ENCODE measurements at places on chromosomes 5 and 9.
A peak's percentile ranks its signal among the peaks of the same experiment; 100 is the strongest.

- DNase-seq = no peak
Measured at GRCh38 chr5:56479696-56480077, 246.6 kb upstream of the ANKRD55 start.

GRCh38 chr5:65209341-65209740 is 272.4 kb downstream of the ADAMTS6 start:
- DNase-seq = no peak

DNA sequence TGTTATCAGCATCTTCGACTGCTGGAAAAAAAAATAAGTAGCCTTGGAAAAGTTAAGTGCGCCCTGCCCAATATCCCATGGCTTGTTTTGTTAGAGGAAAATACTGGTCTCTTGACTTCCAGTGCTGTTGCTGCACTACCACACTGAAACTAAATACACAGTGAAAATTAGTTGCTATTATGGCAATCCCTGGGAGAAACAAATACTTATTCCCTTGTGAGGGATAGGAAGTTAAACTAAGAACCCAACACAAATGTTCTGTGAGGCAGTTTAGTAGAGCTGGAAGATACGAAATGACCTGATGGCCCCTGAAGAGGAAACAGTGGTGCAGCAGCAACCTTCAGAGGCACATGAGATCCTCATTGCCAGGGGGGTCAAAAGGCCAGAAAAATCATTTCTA is 164.0 kb downstream of the ARL15 start:
- DNase-seq = no peak

GRCh38 chr5:72138943-72139521 is 31.8 kb downstream of the MAP1B start:
- peak; percentile 0 for DNase-seq

GRCh38 chr5:176719113-176719739 is 71.9 kb downstream of the TSPAN17 start:
- DNase-seq = no peak

DNA sequence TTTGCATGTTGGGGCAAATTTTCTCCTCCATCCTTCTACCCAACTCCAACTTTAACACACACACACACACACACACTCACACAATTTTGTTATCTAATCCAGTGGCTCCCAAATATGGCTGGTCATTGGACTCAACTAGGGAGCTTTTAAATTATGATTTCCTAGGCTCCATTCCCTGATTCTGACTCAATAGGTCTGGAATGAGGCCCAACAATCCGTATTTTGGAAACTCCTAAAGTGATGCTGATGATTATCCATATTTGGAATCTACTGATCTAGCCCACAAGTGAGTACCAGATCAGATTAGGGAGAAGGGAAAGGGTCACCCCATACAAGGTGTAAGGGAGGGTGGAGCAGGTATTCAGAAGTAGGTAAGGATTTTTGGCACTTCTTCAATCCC is 309.7 kb downstream of the TLE1 start:
- DNase-seq = no peak

GRCh38 chr5:163548649-163549048 is 43.2 kb downstream of the MAT2B start:
- DNase-seq = no peak

DNA sequence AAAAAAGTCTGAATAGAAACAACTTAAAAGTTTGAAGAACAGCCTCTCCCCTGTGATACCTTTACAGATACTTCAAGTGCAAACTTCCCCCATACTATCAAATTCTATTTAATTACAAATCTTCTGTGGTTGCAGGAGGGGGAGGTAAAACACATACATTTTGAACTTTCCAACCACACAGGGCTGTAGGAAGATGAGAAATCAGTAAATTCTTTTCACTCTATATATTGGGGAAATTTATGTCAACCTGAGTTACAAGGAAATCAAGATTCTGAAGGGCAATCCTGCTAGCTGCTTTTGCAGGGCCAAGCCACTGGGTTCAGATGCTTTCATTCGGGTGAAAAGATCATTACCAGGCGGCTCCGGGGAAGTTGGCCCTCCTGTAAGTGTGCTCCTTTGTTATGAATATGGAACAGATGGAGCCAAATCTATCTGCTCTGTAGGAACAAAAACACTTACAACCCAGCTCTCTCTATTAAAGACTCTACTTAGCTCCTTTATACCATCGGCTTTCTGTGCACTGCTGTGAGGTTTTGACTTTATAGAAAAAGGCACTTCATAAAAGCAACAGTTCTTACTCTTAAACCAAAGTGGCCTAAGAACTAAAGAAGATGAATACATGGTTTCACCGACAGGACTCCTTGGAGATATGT is 269.1 kb downstream of the EFNA5 start:
- no peak for DNase-seq

GRCh38 chr5:172886974-172887501 is 53.0 kb downstream of the ERGIC1 start:
- DNase-seq = no peak

- DNase-seq = no peak
Measured at GRCh38 chr5:148729182-148729581, 74.9 kb upstream of the HTR4 start.

GRCh38 chr5:37039824-37040223 is 163.3 kb downstream of the NIPBL start:
- no peak for DNase-seq

DNA sequence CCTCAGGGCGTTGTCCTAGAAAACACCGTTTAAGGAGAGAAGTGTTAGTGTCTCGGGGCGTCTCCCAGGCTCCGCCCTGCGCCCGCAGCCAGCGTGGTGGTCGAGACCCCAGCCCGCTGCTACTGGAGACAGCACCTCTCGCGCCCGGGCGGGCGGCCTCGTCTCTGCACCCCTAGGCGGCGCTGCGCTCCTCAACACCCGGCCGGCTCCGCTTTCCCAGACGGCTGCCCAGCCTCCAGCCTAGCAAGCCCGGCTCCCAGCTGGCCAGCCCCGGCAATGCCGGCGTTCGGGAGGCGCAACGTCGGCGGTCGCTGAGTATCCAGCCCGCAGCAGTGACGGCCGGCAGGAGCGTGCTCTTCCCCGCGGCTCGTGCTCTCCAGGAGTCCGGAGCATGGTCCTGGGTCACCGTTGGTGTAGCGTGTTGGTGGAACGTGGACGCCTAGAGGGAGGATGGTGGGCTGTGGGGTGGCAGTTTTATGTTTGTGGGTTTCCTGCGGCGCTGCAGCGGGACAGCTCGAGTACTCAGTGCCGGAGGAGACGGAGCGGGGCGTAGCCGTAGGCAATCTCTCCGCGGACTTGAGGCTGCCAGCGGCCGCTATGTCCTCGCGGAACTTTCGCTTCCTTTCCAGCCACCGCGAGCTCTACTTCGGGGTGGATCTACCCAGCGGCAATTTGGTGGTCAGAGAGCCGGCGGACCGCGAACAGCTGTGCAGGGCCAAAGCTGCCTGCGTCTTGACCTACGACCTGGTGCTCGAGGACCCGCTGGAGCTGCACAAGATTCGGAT is 536 bp downstream of the PCDHAC1 start:
- no peak for DNase-seq

DNA sequence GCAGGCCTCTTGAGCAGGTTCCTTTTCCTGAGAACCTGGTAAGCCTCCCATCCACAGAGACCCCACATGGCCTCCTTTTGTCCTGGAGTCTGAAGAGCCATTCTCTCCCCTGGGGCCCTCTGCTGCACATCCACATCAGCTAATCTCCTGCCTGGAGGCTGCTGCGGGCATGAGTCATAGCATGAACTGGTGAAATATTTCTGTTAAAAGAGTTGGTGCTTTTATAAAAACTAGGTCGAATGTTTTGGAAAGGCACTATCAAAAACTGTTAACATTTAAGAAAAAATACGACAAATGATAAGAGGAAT is 399.4 kb downstream of the CTNND2 start:
- no peak for DNase-seq

DNA sequence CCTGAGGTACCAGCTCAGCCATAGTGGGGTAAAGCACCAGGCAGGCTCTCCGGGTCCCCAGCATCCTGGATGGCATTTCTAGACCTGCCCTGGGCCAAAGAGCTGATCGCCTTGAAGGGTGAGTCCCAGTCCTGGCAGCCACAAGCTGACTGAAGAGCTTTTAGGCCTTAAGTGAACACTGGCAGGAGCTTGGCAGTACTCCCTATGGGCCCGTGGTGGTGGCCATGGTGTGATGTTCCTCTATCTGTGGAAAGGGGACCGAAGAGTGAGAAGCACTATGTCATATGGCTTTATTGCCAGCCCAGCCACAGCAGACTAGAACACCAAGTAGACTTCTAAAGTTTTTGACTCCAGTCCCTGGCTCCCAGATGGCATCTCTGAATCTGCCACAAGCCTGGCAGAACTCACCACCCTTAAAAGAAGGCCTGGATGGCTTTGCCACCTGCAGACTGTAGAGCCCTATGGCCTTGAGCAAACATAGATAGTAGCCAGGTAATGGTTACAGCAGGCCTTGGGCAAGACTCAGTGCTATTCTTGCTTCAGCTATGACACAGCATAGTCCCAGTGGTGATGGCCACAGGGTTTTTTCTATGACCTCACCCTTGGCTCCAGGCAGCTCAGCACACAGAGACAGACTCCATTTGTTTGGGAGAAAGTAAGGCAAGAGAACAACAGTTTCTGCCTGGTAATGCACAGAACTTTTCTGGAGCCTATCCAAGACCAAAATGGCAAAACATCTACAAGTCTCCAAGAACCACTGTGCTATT is 801.5 kb upstream of the DMAC1 start:
- DNase-seq = no peak

- DNase-seq = no peak
Measured at GRCh38 chr5:122929001-122929400, 83.6 kb downstream of the SNX24 start.

GRCh38 chr5:142746532-142747433 is 23.4 kb upstream of the ARHGAP26 start:
- no peak for DNase-seq

DNA sequence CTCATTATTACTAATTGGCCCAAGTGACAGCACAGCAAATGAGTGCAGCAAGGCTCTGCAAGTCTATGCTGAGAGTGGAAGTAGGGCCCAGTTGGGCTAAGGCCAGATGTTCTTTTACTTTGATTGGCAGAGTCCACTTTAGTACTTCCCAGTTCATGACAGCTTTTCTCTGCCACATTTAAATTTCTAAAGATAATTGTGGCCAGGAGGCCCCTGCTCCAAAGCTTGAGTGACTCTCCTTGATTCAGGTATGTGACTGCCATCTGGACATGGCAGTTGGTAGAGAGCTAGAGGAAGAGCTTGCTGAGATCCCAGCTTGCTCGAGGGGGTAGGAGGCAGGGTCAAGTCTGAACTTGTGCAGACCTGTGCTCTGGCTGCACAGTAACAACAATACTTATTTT is 154.1 kb downstream of the CARTPT start:
- DNase-seq = no peak

DNA sequence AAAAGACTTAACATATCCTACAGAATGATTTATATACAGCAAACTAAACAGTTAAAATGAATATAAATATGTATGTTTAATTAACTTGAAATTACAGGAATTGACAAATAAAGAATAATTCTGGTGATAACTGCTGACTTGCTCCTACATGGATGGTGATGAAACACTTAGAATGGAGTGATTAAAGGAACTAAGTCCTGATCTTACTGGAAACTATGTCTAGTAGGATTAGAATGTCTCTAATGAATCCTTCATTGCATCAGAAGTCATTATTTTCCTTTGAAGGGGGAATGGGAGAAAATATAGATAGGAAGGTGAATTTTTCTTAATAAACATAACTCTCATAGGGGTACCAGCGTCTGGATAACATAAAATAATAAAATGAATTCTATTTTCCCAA is 77.1 kb downstream of the CAMK4 start:
- no peak for DNase-seq

- DNase-seq = no peak
Measured at GRCh38 chr5:32709750-32710549, 1.2 kb upstream of the NPR3 start.

DNA sequence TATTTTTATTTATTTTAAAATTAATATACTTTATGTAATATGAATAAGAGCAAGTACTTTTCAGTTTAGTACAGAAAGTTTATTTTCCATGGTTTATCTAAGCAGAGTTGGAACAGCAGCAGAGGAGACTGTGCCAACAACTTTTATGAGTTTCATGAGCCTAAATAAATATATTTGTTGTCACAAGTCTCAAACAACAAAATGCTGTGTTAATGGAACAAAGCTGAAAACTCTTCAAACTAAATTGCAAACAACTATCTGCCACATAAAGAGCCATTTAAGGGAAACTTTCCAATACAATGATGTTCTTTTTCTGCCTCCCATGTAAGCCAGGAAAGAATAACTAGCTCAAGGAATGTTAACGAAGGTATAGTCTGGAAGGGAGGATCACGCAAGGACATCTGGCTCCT is 96.1 kb downstream of the FBN2 start:
- DNase-seq = no peak

DNA sequence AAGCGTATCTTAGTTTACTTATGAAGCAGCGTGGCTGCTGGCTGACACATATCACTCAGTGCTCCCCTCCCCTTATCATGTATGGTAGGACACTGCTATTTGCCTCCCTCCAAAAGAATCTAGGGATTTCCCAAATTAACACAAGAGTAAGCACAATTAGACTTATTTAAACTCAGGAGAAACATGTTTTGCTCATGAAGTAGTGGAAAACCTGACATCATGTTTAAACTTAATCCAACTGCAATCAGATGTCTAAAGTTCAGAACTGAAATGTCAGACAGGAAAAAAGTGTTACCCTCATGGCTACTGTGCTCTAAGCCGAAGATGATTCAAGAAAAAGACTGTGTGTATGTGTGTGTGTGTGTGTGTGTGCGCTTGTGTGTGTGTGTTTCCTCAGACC is 324.1 kb upstream of the TNC start:
- DNase-seq = no peak

DNA sequence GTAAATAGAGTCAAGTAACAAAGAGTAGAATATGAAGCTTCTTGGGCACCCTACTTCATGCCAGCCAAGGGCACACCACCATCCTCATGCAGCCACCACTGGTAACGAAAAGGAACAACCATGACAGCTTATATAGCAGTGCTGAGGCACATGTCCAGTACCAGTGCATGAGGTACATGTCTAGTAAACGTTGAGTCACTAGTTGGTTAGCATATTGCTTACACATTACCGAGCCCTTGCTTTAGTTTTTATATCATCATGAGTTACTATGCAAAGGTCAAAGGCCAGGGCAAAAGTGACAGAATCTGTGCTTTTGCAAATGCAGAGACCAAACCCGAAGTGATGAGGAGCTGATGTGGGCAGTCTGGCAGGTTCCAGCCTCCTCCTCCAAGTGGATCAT is 147.1 kb upstream of the MAP1B start:
- DNase-seq = no peak

DNA sequence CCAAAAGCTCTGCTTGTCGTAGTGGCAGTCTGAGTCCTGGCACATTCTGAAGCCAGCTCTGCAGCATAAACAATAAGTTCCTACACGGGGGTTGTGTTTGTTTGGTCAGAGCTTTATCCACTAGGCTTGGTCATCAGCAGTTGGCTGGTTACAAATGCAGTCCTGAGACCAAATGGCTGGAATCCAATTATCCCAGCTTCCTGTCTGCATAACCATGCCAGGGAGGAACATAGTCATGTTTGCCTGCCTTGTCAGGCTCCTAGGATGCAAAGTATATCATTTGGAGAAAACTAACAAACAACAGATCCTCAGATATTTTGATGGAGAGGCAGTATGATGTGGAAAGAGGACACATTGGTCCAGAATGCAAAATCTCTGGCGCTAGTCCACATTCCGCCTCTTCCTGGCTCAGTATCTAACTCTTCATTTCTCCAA is 85.8 kb downstream of the FBXO38 start:
- no peak for DNase-seq
